Activated naive CD8-positive, alpha-beta T cell treated with anti-CD3 and anti-CD28 coated beads, Interleukin-2, amount 50 U/mL, for 16 hours (primary cell): ENCODE measurements at places on chromosomes 4 and X.
A peak's percentile ranks its signal among the peaks of the same experiment; 100 is the strongest.

DNA sequence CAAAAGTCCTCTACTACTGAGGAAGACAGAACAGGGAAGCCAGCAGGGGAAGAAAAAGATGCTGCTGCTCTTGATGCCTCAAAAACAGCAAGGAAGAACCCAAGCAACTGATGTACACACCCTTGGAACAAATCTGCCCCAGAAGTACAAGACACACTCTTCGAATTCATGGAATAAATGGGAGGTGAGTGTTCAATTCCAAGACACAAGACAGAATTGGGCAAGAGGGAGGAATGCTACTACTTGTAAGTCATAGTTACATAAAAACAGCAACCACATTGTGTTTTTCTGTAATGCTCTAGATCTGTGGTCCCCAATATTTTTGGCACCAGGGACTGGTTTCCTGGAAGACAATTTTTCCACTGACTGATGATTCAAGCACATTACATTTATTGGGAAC is 58.0 kb upstream of the H2AZ1 start:
- DNase-seq, result no peak

DNA sequence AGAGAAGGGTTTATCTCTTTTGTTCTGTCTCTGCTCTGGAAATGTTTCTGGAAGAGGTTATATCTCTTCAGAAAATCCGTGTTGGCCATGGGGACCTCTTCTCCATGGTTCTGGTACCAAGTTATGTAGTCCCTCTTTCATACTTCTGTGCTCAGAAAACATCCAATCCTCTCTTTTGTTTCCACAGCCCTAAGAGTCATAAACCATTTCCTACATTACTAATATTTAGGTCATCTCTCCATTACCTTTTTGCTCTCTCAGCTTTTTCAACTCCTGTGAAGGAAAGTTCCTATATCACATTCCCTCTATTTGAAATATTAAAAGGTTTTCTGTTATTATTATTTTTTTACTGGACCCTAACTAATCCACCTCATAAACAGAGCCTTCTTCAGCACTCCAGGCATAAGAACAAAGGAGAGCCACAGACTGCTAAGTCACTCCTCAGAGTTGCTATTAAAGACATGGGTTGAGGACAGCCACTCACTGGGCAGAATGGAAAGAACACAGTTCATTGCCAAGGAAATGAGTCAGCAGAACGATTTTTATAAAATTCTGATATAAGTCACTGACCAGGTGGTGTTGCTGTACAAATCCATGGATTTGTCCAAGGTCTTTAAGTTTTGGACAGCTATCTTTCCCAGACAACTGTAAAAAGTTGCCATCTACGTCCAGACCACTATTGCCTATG is 122.4 kb upstream of the NPY2R start:
- no peak for DNase-seq

DNA sequence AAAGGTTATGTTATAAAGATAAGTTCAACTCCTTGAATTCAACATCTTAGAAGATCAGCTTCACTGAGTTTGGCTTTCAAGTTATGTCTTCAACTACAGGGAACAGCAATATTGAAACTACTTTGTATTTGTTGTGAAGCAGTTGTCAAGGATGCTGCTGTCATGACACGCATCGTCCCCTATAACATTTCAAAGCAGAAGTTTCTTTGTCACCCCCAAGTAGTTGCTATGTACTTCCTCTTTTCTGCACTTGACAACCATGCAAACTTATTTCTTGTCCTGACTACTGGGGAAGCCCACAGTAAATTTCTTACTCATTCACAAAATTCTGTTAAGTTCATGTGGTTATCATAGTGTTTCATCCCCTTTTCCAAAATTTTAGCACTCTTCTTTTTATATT is 14.3 kb downstream of the ANTXR2 start:
- DNase-seq, result no peak

- DNase-seq, result peak; percentile 60
These were observed 4.7 kb downstream of the RASGEF1B start for GRCh38 chr4:81466841-81467671.

GRCh38 chr4:23353200-23353599 is 536.6 kb downstream of the PPARGC1A start:
- no peak for DNase-seq

DNA sequence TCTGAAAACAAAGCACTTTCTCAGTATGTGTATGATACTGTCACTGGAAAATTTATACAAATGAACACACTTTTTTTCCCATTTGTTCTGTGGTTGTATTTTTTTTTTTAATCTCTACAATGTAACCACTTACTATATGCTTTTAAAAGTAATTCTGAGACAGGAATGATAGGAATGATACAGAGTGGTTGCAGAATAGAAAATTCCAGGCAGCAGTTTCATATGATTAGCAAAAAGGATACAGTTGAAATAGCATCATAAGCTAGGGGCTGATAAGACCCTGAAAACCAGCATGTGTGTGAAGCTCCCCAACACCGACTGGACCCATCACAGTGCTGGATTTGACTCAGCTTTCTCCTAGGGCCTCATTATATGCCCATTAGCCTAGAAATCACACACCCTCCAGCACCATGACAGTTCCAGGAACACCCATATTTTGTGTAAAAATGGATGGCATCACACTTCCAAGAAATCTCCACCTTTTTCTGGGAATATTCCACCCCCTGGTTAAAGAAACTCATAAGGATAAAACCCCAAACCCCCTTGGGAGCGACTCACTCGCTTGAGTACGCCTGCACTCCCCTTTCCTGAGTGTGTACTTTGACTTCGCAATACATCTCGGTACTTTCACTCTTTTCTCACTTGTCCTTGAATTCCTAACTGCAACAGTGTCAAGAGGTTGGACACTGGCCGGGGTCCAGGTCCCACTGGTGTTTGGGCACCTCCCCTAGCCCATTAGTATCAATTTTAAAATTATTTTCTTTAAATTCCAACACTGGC is 77.4 kb upstream of the AGA start:
- DNase-seq, result no peak

GRCh38 chrX:150450519-150451177 is 87.5 kb downstream of the MAMLD1 start:
- DNase-seq, result no peak

GRCh38 chrX:17689971-17690409 is 47.3 kb upstream of the SCML1 start:
- peak; percentile 0 for DNase-seq

- no peak for DNase-seq
These were observed 497.1 kb upstream of the TENM3 start for GRCh38 chr4:181745933-181746625.

DNA sequence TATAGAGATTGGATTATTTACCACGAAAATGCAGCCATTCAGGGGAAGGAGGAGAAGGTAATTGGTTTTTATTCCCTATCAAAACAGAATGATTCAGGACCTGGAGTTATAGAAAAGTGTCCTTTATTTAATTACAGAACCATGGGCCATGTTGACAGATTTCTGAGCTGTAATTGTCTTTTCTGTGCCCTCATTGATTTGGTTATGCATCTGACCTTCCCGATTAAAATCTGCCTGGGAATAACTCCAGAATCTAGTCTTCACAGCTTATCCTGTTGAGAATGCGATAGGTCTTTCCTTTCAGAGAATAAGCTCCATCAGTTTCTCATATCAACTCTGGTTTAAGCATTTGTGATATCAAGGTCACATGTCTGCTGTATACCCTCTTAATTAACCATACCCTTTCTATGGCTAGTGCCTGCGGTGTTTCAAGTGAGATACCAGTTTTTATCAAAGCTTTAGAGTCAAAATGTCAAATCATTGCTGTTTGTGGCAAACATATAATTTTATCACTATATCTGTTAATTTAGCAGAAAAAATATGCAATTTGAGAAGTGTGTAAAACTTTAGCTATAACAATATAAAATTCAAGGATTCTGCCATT is 37.2 kb upstream of the ANK2 start:
- DNase-seq, result no peak

DNA sequence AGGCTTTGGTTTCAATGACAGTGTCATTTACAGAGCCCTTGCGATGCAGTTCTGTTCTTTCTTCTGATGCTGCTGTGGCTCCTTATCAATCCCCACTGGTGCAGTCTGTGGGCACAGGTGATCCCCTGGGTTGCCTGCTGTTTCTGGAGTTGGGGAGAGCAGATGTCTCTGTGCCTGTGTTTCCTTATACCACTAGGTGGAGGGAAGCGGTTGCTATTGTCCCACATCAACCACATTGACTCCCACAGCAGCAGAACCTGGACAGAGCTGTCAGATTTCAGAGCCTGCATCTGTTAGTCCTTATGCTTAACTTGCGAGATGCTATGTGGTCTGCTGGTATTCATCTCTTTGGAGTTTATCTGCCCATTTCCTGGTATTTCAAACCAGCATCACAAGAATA is 57.7 kb downstream of the NEIL3 start:
- DNase-seq, result no peak

GRCh38 chrX:5753291-5753690 is 475.4 kb downstream of the NLGN4X start:
- no peak for DNase-seq

DNA sequence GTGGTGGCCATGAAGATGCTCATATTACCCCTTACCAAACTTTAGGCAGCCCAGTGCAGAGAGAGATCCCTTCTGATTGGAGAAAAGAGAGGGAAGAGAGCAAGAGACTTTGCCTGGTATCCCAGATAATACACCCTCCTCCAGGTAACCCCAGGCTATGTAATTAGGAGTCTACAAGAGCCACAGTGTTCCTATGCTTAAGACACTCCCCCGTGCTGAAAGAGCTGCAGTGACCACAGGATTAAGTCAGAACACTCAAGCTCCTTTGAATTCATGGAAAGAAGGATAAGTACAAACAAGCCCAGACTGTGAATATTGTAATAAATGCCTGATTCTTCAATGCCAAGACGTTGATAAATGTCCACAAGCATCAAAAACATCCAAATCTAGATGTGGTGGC is 41.4 kb downstream of the PABPC4L start:
- DNase-seq, result no peak

- DNase-seq, result no peak
These were observed 127.0 kb downstream of the HS6ST2 start for GRCh38 chrX:132831336-132831973.

GRCh38 chr4:94537921-94538628 is 86.3 kb downstream of the PDLIM5 start:
- DNase-seq, result no peak

- DNase-seq, result no peak
These were observed 22.3 kb downstream of the QRFPR start for GRCh38 chr4:121358473-121358872.

DNA sequence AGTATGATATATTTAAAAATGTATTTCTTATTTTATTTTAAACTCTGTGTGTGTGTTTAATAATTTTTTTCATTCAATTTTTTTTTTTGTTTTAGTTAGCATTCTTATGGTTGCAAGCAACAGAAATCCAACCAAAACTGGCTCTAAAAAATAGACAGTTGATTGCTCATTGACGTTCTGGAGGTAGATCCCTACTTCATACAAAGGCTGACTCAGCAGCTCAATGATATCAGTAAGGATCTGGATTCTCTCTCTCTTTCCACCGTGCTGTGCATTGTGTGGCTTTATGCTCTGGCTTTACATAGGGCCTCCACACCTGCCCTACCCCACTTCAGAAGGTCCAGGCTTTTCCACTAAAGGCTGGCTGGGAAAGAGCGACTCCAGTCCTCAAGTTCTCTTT is 117.8 kb downstream of the UCHL1 start:
- no peak for DNase-seq

DNA sequence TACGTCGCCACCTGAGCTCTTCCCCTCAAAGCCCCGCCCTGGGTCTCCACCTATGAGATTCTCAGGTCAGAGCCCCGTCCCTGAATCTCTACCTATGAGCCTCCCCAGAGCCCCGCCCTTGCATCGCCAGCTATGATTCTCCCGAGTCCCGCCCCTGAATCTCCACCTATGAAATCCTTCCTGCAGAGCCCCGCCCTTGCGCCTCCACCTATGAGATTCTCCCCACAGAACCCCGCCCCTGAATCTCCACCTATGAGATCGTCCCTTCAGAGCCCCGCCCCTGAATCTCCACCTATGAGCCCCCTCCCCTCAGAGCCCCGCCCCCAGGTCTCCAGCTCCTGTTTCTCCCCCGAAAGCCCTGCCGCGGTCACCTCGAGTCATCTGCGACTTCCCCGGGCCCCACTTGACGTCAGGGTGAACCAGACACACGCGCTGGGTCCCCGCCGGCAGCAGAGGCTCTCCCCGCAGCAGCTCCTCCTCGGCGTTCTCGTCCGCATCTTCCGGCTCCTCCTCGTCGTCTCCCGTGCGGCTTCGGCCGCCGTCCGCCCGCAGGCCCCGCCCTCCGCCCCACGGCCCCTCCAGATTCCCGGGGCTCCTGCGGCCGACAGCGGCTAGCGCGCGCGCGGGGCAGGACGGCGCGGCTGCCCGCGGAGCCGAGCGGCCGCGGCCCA is 393 bp downstream of the GTPBP6 start:
- peak; percentile 99 for DNase-seq

GRCh38 chrX:51876441-51876840 is 17.0 kb upstream of the MAGED1 start:
- no peak for DNase-seq

GRCh38 chr4:25982962-25983361 is 68.9 kb downstream of the SMIM20 start:
- no peak for DNase-seq

GRCh38 chr4:168765322-168765721 is 244.7 kb downstream of the CBR4 start:
- DNase-seq, result no peak

DNA sequence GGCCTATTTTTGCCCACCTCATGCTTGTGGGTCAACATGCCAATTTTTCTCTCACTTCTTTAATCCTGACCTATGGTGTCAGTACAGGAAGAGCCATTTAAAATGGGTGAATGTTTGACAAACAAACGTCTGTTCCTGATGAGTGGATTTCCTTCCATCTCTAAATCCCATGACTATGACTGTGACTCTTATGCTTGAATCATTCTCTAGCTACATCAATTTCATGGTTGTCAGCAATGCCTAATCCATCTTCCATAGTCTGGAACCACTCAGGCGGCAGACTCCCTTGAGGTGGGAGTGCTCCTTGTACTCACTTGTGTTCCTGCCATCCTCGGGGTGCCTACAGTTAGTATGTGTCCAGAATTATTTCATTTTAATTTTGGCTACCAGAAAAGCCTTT is 194.9 kb upstream of the RPS6KA3 start:
- DNase-seq, result no peak

GRCh38 chr4:6989331-6989923 is 53.7 kb upstream of the TADA2B start:
- DNase-seq, result no peak

GRCh38 chrX:134369576-134369975 is 90.4 kb upstream of the HPRT1 start:
- no peak for DNase-seq

- DNase-seq, result no peak
These were observed 74.7 kb downstream of the CLCN4 start for GRCh38 chrX:10231461-10231860.
